ENCODE measurements at places on chromosomes 12 and 14.

DNA sequence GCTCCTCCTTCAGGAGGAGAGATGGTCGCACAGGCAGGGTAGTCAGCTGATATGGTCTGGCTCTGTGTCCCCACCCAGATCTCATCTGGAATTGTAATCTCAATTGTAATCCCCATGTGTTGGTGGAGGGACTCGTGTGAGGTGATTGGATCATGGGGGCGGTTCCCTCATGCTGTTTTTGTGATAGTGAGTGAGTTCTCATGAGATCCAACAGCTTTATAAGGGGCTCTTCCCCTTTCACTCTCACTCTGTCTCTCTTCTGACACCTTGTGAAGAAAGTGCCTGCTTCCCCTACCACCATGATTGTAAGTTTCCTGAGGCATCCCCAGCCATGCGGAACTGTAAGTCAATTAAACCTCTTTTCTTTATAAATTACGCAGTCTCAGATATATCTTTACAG is 218.9 kb upstream of the TMTC1 start:
- no peak for DNase-seq

DNA sequence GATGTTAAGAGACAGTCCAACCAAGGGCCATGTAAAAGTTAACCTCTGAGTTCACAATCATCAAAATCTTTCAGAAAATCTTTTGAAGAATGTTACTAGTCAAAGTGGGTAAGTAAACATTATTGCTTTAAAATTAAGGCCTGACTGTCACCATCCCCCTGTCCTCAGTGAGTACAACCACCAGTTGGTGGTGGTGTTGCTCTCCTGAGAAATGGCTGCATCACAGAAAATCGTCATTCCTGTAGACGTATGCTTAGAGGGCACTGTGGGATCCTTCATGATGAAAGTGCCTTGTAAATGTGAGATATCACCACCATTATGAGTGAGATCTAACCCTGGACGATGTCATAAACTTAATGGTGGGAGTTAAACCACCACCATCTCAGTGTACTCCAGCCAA is 451.2 kb downstream of the RPS29 start:
- DNase-seq = no peak

- DNase-seq = no peak
These were observed 164.6 kb downstream of the EGLN3 start for GRCh38 chr14:33786091-33786825.

DNA sequence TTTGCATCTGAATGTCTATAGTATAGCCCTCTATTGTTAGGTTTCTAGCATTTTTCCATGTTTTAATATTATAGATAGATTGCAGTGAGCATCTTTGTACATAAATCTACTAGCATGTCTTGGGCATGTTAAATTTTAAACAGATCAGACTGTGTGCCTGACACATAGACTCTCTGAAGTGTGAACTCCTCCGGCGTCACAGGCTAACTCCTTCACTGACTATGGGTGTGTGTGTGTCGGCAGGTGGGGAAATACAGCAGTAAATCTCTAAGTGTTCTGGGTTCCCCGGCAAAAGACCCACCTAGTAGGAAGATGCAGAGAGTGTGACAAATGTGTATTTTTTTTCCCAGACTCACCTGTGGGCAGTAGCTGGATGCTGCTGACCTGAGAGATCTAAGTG is 2.3 kb downstream of the VWF start:
- DNase-seq = no peak

DNA sequence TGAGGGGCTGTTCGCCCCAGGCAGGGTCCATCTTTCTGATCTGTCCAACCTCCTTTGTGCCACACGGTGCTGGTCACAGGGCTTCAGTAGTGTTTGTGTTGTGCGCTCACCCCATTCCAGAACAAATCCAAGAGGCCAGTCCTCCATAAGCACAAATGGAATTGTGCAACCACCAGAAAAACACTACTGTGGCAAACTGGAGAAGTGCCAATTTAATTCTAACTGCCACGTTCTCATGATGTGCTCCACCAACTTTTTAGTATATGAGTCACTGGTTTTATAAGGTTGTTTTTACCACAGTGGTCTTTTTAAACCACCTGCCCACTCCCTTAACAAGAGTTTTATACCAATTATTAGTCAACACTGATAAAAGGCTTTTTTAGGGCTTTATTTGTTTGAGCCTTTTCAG is 380.2 kb downstream of the NAV3 start:
- no peak for DNase-seq

DNA sequence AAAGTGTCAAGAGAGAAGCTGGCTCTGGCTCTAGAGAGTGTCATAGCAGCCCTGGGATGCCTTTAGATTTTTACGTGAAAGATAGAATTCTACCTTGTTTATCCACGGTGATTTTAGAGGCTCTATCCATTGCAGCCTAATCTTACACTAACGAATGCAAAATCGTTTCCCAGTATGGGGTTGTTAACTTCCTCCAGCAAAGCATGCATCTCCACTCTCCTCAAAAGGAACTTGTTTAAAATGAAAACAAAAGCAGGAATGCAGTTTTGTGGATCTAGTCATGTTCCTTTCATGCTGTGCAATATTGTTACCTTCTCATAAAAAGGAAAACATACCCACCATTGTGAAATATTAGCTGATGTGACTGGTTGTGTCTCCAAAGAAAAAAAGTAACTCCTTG is 88.4 kb downstream of the ANO2 start:
- DNase-seq = no peak

GRCh38 chr12:116881877-116882507 is 751 bp upstream of the HRK start:
- DNase-seq = no peak

DNA sequence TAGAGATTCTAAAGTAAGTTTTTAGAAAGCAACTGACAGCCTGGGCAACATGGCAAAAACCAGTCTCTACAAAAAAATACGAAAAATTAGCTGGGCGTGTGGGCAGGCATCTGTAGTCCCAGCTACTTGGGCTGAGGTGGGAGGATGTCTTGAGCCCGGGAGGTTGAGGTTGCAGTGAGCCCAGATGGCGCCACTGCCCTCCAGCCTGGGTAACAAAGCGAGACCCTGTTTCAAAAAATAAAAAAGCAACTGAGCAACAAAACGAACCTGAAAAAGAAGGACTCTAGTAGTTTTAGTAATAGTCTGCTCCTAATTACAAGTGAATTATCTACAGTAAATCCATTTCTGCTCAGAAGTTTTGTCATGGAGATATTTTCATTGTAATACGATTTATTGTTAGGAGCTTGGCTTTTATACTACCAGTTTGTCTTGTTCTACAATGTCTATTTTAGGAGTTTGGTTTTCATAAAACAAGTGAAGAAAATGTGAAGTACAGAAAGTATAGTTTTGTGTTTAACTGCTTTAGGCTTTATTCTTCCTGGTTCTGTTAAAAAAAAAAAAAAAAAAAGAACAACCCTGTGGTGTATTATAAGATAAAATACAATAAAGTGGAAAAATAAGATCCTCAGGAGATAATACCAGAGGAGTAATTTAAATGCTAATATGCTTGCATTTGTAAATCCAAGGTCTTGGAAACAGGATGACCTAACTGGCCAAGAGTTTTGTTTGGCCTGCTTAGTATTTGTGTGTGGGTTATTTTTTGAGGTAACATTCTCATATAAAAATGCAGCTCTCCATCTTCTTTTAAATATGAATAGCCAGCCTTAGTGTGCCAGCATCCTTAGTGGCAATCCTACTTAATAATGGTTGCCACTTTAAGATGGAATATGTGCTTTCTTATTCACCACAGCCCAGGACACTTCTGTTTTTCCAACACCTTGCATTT is 2.8 kb downstream of the TMX1 start:
- DNase-seq = no peak

GRCh38 chr14:73606271-73606670 is 6.0 kb upstream of the ACOT6 start:
- DNase-seq = no peak

DNA sequence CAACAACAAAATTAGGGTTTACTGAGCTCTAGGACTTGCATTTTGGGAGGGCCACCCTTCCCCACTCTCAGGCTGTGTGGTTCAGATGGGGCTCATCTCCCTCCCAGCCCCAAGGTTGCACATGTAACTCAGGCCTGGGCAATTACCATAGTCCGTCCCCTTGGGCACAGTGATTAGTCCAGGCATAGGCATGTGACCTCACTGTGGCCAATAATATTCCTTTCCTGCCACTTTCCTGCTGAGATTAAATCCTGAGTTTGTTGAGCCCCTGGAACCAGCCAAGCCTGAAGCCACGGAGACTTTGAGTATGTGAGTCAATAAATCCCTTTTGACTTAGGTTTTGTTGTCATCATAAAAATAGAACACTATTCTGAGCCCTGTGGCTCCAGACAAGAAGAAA is 113.0 kb downstream of the AACS start:
- DNase-seq = no peak

DNA sequence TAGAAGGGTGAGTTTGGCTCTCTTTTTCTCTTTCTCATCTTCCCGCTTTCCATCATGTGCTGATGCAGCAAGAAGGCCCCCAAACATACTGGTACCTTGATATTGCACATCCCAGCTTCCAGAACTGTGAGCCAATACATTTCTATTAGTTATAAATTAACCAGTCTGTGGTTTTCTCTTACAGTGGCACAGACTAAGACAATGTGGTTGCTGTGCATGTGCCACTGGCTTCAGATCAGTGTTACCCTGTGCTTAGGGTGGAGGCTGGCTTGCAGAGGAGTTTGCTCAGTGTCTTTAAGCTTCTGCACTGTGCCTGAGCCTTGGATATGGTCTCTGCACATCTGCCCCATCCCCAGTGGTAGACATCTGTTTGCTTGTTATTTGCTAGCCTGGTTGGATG is 5.5 kb downstream of the IFI27L2 start:
- DNase-seq = no peak

DNA sequence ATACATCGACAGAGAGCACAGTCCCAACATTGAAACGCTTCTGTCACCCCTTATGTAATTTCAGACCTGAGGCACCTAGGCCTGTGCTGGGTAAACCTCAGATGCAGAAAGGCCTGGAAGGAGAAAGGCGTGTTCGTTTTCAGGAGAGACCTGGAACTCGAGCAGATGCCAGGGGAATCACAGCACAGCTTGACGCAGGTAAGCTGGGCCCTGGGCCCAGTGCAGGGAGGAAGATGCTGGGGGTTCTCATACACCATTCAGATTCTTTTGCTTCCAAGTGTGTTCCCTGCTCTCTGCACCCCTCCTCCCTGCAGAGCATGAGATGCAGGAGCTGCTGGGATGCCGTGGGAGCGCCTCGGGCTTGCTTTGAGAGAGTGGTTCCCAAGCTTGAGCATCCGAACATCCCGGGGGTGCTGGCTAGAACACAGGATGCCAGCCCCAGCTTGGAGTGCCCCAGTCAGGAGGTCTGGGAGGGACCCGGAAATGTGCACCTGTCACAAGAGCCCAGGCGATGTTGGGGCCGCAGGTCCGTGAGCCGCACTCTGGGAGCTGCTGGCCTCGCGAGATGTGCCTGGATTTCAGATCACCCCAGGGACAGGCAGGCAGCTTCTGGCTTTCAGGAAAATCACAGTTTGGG is 35.9 kb downstream of the FZD10 start:
- no peak for DNase-seq

DNA sequence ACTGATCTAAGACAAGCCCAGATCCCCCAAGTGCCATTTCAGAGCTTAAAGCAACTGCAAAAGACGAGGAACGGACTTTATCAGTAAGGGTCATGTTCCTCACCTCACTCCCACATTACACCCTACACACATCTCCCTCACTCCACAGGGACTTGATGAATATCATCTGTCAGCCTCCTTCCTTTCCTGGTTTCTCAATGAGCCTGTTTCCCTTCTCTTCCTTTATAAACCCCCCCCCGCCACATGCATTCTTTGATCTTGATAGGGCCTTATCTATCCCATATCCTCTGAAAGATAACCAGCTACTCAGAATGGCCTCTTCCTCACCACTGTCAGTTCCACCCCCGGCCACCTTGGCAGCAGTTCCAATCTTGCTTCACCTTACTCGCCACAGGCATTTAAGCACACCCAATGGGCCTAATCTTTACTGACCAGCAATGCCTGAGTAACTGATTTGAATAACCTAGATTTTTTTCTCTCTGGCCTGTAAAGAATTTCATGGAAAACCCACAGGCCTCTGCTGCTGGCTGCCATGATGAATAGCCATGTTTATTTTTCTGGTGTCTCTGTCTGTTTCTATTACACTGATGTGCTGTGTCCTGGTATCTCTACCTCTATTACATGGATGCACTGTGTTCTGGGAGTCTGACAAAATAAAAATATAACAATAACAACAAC is 138.7 kb downstream of the PHLDA1 start:
- DNase-seq = no peak

DNA sequence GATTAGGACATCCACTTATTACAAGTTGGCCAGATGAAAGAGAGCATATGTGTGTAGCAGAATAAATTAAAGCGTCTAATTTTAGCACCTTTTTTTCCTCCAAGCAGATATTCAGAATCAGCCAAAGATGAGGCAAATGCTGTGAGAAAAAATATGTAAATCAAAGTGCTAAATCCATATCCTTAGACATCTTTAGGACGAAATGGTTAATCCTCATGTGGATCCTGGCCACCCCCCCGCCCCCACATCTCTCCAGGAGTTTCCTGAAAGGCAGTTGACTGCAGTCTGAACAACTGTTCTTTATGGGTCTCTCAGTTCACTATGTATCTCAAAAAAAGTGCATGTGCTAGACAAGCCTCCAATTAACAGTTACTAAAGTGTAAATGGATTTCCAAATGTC is 1768.1 kb upstream of the SEL1L start:
- DNase-seq = no peak

DNA sequence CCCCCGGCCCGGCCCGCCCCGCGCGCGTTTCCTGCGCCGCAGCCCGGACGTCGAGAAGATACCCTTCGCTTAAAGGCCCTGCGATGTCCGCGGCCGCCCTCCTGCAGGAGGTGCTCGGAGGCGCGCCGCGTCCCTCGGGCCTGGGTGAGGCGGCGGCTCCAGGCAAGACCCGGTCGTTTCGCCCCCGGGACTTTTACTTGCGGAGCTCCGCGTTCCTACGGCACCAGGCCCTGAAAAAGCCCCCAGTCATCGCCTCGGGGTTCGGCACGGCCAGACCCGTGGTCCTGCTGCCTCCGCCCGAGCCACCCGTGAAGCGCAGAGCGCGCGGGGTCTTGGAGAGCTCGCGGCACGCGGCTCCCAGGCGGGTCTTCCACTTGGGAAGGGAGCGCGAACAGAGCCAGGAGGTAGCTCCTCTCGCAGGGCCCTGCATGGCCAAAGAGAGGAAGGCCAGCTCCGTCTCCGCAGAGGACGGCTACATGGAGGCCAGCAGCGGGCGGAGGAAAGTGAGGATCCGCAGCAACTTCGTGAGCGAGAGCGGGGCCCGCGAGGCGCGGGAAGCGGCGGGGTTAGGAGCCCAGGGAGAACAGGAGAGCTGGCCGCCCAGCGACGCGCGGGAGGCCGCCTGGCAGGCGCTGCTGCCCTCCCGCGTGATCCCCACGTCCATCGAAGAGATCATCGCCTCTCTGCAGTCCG is 26.9 kb downstream of the TTC6 start:
- DNase-seq = no peak

Measured in activated T-helper 2 cell treated with anti-CD3 and anti-CD28 coated beads, Interferon-gamma antibody, Interleukin-2, Interleukin-4, amounts not matched to agents 10 μg/mL and 5 μg/mL and 100 μg/mL, durations not matched to agents 14 hours and 24 hours and 36 hours (primary cell).